ENCODE measurements at places on chromosomes 7 and 10. TPM values are rescaled to one million over a fixed set of nuclear protein-coding genes. Genes with fewer than 3 reads are reported as not detected.

Gene HOXA1
- polyA plus RNA-seq = not detected

Gene KLF14
- 0.48 TPM for polyA plus RNA-seq

Gene MRC1
- polyA plus RNA-seq = 0.12 TPM

Gene BHLHA15
- not detected for polyA plus RNA-seq

Gene TNS3
- 0.28 TPM for polyA plus RNA-seq

Gene IL15RA
- polyA plus RNA-seq = not detected

Gene CLRN3
- not detected for polyA plus RNA-seq

Gene PTF1A
- polyA plus RNA-seq = not detected

Gene C10orf105
- 0.11 TPM for polyA plus RNA-seq

Gene NPSR1
- polyA plus RNA-seq = not detected

Gene IGFBP3
- polyA plus RNA-seq = 1.6 TPM

Gene HOXA3
- polyA plus RNA-seq = not detected

Gene SYT15
- 0.16 TPM for polyA plus RNA-seq

Gene GDF2
- polyA plus RNA-seq = not detected

Gene LIPK
- not detected for polyA plus RNA-seq

Gene FHIP2A
- 30.7 TPM for polyA plus RNA-seq

Gene COL17A1
- not detected for polyA plus RNA-seq

Gene RASSF4
- 10.2 TPM for polyA plus RNA-seq

Gene OR6B1
- polyA plus RNA-seq = not detected

Gene ABCC2
- polyA plus RNA-seq = 2.0 TPM

Gene GPR15LG
- not detected for polyA plus RNA-seq

Gene FXYD4
- not detected for polyA plus RNA-seq

Gene PNLIPRP3
- not detected for polyA plus RNA-seq

Gene GPR26
- 8.0 TPM for polyA plus RNA-seq

Gene OPALIN
- not detected for polyA plus RNA-seq

Gene DOCK1
- polyA plus RNA-seq = 2.7 TPM

Gene PLXNA4
- polyA plus RNA-seq = 7.2 TPM

Gene ARHGAP22
- 0.15 TPM for polyA plus RNA-seq

Gene ZNF488
- 0.85 TPM for polyA plus RNA-seq

Gene SORCS1
- 27.0 TPM for polyA plus RNA-seq

Gene PRPS1L1
- polyA plus RNA-seq = not detected

Gene PDLIM1
- 1.5 TPM for polyA plus RNA-seq

Gene ZNF804B
- 0.37 TPM for polyA plus RNA-seq

Gene SSC4D
- polyA plus RNA-seq = not detected

Gene RNLS
- 0.66 TPM for polyA plus RNA-seq

Gene CNNM1
- 1.3 TPM for polyA plus RNA-seq

Gene IFIT1B
- polyA plus RNA-seq = not detected

Gene COPG2
- polyA plus RNA-seq = 37.9 TPM

Gene OR2A42
- polyA plus RNA-seq = not detected

Gene SYCE1
- polyA plus RNA-seq = not detected

Gene ENO4
- polyA plus RNA-seq = 3.2 TPM

Gene TRIM74
- polyA plus RNA-seq = 1.7 TPM

Measured in neural cell (in vitro differentiated cells).